ENCODE measurements at places on chromosomes 1 and 21.

GRCh38 chr1:97920276-97920831, 480 bp downstream of the DPYD start:
- no peak for DNase-seq

DNA sequence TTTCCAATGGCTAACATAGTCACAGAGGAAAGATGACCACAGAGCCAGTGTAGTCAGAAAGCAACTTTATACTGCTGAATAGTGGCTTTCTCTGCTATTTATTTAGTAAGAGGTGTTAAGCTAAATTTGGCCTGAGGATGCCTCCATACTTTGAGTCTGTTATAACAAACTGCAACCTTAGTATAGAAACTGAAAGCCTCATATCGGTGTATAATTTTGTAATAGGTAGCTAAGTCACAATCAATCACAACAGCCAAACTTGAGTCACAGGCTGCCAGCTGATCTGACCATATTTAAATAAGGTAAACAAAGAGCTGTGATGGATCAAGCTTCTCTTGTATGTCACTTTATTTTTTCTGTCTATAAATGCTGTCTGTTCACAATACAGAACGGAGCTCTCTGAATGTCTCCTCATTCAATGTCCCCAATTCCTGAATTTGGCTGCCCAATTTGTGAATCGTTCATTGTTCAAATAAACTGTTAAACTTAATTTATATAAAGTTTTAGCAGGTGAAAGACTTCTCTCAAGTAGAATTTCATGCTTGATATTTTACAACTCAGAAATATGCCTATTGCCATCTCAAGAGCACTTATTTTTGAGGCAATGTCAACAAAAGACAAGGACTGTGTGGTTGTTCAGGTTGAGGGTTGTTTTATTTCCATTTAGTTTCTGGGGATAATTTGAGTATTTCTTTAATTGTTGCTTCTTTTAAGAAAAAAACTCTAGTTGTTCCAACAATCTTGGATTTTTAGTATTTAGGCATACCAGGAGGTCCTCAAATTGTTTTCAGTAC, 339.7 kb upstream of the B3GALT2 start:
- no peak for DNase-seq

GRCh38 chr21:43829575-43830119, 35.4 kb upstream of the AGPAT3 start:
- no peak for DNase-seq

GRCh38 chr1:147762233-147763024, 2.0 kb upstream of the GJA5 start:
- DNase-seq = no peak

GRCh38 chr1:226915672-226915995, 24.5 kb upstream of the COQ8A start:
- DNase-seq = no peak

DNA sequence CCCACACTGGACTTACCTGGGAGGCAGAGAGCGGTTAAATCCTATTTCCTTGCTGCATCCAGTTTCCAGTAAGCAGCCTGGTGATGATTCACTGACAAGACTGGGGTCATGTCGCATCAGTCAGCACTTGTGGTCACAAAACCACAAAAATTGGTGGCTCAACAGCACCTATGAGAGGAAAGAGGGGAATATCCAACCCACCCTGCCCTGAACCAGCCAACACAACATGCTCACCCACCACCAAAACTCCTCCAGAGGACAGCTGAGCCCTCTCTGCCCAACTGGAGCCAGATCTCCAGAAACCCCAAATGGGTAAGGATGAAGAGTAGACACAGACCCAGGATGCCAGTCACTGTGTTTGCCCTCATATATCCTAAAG, 64.0 kb downstream of the CD46 start:
- DNase-seq = no peak

- no peak for DNase-seq
Observed at GRCh38 chr1:241240069-241240468, 116.9 kb downstream of the RGS7 start.

DNA sequence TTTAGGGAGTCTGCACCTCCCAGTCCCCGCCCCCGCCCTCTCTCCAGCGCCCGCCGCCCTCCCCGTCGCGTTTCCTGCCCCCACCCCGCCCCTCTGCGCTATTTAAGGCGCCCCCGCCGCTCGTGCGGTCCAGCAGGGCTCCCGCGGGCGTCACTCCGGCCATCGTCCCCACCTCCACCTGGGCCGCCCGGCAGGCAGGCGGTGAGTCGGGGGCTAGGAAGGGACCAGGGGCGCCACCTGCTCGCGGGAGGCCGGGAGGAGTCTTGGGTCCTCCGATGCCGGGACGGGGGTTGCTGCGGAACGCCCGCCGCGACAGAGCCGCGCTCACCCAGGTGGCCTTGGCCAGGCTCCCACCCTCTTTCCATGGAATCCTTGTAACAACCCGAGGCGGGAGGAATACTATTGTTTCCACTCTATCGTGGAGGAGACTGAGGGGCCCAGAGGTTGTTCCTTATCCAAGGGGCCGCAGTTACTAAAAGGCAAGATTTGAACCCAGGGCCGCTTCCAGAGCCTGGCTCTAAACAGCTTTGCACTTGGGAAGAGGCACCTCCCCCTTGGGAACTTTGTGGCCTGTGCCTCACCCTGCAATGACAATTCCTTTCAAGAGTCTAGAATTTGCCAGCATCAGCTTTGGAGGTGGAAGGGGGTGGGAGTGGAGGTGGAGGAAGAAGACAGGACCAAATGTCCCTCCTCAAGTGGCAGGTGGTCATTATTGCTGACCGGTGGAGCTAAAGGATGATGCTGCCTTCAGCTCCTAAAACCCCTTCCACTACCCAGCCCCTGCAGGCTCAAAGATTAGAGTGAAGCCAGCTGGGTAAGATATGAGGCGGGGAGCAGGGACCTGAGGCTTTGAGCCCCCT, at the start of gene GJA4:
TSS of gene GJA4 (plus strand) at position 132 of the 860 bp plus-strand sequence. CDS start 1,215 bp downstream, outside the sequence.
- no peak for DNase-seq

- DNase-seq = peak; percentile 13
Observed at GRCh38 chr1:174160109-174160473, 771 bp downstream of the RABGAP1L start.

DNA sequence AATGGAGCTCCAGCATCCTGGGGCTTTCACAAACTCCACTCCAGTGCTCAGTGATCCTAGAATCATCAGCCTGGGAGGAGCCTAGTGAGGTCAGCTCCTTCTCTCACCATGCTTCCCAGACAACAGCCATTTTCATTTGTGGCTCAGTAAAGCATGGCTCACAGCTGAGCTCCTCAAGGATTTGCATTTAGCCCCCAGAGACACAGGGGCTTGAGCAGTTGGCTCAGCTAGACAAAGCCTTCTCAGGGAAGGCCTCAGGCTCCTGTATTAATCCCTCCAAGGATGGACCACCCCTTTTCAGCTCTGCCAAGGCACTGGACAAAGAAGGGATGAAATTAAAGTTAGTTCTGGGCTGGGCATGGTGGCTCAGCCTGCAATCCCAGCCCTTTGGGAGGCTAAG, 39.5 kb downstream of the ERI3 start:
- DNase-seq = no peak

GRCh38 chr21:20701235-20701634, 297.0 kb upstream of the NCAM2 start:
- no peak for DNase-seq

DNA sequence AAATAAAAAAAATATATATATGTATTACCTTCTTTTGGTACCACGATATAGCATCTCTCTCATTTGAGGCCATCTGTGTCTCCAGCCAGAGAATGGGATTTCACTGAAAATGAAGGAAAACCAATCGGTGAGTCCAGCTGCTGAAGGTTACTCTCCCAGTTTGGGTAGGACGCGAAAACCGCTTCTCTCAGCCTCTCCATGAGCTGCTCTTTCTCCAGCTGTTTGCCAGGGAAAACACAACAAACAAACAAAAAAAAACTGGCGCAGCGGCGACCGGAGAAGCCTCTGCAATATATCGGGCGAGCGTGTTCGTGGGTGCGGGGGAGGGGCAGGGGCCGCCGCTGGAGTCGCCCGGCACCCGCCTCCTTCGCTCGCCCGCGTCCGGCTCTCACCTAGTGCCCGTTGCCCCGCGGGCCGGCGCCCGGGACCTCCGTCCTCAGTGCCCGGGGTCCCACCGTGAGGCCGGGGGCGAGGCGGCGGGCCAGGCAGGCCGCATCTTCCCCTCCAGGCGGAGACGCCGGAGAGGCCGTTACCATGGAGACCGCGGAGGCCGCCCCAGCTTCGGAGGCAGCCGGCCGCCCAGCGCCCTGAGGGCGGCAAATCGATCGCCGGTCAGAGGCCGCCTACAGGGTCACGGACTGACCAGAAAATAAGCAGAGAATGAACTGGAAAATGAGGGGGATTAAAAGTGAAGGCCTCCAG, 504 bp downstream of the PHTF1 start:
- DNase-seq = peak; percentile 61

DNA sequence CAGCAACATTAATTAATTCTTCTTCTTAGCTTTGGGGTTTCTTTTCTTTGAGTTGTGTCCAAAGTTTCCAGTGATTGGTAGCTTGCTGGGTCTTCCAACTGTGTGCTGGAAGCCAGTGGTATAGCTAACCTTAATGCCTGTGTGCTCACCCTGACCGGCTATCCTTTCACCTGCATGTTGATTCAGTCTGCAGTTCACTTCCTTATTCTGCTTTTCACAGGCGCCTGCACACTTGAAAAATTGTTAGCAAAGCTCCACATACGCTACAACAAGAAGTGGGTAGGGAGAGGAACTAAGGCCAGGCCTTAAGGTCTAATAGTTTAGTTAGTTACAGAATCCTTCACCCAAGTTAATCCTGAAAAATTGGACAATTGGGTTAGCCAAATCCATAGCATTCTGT, 35.7 kb downstream of the NCF2 start:
- DNase-seq = no peak

GRCh38 chr1:160451119-160451858, 50.9 kb downstream of the VANGL2 start:
- DNase-seq = no peak

DNA sequence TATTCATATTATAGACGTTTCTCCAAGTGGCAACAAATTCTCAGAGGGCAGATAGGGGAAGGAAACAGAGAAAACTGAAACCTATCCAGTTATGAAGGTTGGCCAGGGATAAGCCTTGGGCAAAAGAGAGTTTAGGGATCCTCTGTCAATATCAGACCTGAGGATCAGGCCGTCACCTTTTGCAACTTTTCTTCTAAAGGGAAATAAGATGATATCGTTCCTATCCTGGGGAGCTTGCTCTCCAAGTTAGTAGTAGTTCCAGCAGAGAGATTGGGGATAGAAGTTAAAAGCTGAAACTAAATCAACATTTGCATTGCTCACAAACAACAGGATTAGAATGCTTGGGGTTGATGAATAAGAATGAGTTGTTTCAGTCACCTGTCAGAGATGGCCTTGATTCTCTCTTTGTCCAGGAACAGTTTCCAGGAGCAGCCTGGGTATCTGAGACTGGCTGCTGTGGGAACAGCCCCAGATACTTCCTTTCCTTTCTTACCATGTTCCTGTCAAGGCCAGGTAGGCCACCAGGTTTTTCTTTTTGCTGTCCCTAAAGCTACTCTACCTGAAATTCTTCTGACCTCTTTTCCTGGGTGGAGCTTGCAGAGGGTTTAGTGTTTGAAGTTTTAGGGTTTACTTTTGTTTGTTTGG, 2.5 kb downstream of the RIIAD1 start:
- no peak for DNase-seq

- no peak for DNase-seq
Observed at GRCh38 chr1:1565340-1565739, 9.3 kb downstream of the SSU72 start.

GRCh38 chr1:66929691-66929998, 4.9 kb downstream of the MIER1 start:
- DNase-seq = no peak

- DNase-seq = no peak
Observed at GRCh38 chr1:205538235-205538840, 33.9 kb downstream of the CDK18 start.

DNA sequence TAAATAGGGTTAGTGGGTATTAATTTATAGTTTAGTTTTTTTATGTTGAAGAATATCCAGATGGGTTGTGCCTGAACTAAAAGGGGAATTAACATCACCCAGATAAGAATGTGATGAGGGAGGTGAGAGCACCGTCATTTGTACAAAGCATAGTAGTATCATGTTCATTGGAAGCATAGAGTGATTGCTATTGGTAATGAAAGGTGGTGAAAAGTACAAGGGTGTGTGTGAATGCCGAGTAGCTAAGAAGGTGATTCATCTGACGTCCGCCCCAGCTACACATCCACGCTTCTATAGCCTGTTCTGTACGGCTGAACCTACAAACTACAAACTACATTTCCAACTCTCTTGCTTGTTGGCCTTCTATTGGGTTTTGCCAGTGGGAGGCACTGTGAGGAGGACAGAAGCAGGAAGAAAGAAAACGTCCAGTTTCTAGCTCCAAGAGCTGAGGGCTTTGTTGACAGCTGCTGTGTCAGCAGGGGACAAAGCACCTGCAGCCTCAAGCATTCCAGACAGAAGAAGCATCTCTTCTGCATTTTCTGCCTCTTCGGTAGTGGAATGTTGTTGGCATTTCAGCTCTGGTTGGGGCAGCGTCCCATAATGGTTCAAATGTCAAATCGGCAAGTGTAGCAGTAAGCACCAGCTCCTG, 404.8 kb downstream of the KCTD3 start:
- DNase-seq = no peak

GRCh38 chr1:238606896-238607295, 716.2 kb upstream of the ZP4 start:
- DNase-seq = no peak

DNA sequence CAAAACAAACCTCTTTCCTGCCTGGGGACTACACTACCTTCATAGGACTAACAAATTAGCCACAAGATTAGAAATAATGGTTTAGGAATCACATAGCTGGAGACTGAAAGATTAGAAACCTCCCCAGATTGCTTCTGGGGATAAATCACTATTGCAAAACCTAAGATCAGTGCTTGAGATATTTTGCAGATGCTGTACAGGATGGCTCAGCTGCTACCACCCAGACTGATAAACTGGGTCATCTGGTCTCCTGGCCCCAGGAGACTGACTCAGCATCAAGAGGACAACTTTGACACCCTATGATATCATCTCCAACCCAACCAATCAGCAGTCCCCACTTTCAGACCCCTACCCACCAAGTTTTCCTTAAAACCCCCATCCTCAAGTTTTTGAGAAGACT, 137.0 kb downstream of the LRRC53 start:
- DNase-seq = no peak

GRCh38 chr1:236168716-236169429, 26.5 kb downstream of the GPR137B start:
- no peak for DNase-seq

DNA sequence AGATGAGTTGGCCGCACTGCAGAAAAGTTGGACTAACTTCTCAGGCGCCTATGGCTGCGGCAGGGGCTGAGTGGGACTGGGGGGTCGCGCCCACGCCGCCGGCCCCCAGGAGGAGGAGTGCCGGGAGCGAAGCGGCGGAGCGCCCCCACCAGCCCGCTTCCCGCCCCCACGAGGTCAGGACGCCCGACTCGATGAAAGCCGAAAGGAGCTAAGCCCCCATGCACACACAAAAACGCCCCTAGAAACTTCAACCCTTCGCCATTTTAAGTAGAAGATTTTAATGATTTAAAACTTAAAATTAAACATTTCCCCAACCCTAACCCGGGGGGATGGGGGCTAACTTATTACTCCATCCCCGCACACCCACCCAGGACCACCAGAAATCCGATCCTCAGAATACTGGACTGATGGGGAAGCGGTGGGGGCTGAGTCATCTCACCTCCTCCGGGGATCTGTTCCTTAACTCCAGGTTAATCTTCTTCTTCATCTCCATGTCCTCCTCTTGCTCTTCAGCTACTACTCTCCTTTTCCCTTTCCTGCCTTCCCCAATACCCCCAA, 539 bp downstream of the ANP32E start:
- peak; percentile 22 for DNase-seq

GRCh38 chr1:156511644-156512043, 11.1 kb upstream of the MEF2D start:
- no peak for DNase-seq

All from activated T-helper 2 cell treated with anti-CD3 and anti-CD28 coated beads, Interferon-gamma antibody, Interleukin-2, Interleukin-4, amounts not matched to agents 10 μg/mL and 5 μg/mL and 100 μg/mL, durations not matched to agents 14 hours and 24 hours and 36 hours (primary cell).